Stomach (tissue), 19 donors: ENCODE measurements at places on chromosomes 5 and 9.

DNA sequence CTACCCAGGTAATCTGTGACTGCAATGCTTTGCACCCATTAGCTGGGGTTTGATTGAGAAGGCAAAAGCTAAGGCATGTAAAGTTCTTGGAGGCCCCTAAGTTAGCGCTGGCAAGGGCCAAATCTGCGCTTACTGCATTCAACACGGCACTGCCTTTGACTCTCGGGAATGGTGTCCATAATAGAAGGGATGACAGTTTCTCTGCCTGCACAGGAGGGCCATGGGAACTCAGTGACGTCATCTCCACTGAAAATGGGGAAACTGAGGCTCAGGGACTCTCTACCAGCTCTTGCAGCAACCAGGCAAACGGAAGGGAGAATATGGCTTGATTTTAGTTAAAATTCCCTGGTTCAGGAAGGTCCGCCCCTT, 487 bp downstream of the SPATA24 start:
- no peak for DNase-seq

GRCh38 chr5:61600945-61601511, 269.0 kb downstream of the ZSWIM6 start:
- peak; percentile 47 for DNase-seq

- DNase-seq, result no peak
Observed at GRCh38 chr5:123578390-123578789, 66.4 kb downstream of the CSNK1G3 start.

- DNase-seq, result peak; percentile 23
Observed at GRCh38 chr5:19855453-19855852, 132.5 kb downstream of the CDH18 start.

DNA sequence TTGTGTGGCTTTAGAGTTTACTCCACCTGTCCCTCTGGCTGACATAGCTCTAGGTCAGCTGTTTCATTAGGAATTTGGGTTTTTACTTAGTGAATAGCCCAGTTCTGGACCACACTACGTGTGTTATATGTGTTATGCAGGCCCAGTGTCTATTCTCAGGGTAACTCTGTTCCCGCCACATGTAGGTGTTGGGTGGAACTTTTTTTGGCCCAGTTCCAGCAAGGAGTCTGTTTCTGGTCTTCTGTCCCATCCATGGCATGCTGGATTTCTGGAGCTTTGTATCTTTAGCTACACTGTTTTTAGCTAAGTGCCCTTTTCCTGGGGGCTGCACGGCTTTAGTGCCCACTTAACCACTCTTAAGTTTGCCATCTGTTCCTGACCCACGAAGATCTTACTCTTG, 15.5 kb downstream of the RMI1 start:
- DNase-seq, result peak; percentile 16

DNA sequence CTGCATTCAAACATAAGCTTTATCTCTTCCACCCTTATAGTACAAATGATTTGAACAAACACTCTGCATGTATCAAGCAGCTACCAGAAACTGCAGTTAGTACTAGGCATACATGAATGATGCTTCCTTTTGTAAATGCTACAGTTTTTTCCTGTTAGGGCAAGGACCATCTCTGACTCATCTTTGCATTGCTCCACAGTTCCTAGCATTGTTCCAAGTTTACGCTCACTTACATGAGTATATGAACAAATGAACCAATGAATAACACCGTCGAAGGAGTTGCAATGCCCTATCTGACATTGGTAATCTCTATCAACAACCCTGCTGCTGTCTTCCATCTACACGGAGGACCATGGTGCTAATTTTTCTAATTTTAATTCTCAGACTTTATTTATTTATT, 2.1 kb upstream of the ALDH7A1 start:
- DNase-seq, result no peak

DNA sequence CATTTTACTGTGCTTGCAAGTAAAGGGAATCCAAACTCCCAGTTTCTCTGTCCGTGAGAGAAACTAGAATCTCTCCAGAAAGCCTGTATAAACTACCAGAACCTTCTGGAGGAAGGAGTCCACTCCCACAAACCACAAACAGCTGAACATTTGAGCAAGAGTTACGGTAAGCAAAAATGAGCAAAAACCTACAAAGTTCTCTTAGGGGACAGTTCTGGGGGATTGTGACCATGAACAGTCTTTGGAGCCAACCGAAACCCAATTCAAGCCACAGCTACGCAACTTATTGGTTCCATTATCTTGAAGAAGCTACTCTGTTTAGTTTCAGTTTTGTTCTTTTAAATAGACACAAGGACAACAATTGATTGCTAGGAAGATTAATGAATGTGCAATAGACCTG, 330.6 kb downstream of the ASTN2 start:
- no peak for DNase-seq

- DNase-seq, result no peak
Observed at GRCh38 chr5:60026161-60026560, 132.6 kb upstream of the PDE4D start.

DNA sequence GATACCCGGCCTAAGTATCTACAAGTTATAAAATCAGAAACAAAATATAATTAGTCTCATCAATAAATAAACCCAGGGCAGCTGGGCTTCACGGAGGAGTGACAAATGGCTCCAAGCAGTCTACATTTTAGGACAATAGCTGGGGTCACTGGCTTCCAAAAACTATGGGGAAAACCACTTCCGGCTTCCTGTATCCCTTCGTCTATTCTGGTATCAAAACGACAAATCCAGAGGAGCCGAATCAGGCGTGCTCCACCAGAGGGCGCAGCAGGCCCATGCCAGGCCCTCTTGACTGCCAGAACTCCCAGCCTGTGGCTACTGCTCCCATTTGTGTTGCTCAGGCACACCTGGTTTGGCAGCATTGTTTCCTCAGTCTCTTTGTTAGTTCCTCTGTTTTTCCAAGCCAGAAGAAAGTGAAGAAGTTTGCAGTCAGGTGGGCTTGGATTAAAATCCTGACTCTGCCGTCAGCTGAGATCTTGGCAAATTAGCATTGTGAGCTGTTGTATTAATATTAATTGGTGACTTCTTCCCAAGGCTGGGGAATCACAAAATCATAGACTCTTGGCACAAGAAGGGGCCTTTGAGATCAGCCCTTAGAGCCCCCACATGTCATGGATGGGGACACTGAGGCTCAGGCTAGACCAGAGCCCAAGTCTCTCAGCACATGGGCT, 11.6 kb upstream of the RAB14 start:
- DNase-seq, result peak; percentile 93

DNA sequence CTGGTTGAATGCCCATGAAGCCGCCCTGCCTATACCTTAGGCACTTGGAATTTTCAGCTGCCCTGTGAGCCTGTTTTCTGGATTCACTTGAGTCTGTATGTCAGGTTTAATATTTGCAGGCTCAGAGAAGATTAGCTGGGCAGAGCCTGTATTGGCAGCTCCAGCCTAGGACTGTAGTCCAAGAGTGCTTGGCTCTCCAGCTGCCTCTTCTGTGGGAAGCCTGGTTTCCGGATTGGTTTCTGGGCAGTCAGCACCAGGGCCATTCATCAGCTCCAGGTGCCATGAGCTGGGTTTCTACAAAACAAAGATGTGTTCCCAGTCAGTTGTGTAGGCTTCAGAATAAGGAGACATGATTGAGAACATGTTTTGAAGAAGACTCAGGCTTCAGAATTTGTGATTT, 90.1 kb downstream of the ARHGAP26 start:
- DNase-seq, result no peak

GRCh38 chr5:118115791-118116190, 872.6 kb downstream of the DTWD2 start:
- DNase-seq, result no peak

DNA sequence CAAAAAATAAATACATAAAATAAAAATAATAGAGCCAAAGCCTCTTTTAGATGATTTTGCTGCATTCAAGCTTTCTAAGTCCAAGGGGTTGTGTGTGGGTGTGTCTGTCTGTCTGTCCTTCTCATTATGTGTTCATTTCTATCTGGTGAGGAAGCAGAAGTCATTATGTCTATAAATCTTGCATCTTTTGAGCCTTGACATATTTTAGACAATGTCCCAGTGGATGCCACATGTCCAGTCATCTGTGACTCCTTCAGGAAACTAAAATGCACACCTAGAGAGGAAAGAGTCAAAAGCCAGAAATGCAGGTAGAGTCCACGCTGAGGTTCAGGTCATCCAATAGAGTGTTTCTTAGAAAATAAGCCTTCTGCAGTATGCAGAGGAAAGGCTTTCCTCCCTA, 80.9 kb downstream of the GALNT10 start:
- no peak for DNase-seq

DNA sequence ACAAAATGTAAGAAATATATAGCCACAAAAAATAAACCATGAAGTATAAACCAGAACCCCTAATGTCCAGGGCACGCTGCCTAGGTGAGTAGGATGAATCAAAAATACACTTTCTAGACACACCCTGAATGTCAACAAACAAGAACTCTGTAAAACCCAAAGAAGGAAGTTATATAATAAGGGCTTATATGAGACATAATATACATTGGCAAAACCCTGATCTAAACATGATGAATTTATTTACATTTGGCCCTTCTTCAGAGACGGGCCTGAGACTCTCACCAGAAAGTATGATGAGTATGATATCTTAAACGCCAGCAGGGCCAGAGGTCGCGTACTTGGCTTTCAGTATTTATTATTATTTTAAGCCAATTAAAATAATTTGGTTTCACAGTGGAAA, 125.1 kb upstream of the FST start:
- DNase-seq, result no peak

DNA sequence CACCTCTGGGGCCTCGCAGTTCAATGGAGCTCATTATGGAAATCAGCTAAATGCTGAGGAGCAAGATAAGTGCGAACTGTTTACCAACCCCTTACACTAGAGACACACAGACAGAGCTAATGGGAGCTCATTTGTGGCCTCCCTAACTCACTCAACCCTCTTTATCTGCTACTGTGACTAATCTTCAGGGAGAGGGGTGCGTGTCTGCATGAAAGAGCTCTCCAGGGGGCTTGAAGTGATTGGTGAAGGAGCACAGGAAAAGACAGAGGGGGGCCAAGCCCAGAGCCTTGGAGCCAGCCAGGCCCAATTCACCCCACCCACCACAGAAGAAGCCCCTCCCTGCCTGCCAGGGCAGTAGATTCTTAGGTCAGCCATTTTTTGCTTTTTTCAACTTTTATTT, 466.8 kb upstream of the BRINP1 start:
- DNase-seq, result no peak

DNA sequence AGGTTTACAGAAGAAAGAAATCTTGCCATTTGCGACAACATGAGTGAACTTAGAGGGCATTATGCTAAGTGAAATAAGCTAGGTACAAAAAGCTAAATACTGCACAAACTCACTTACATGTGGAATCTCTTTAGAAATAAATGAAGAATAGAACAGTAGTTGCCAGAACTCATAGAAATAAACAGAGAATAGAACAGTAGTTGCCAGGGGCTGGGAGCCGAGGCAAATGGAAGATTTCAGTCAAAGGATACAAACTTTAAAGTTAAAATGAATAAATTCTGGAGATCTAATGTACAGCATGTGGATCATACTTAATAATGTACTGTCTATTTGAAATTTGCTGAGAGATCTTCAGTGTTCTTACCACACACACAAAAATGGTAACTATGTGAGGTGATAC, 63.4 kb downstream of the FAM81B start:
- DNase-seq, result no peak

DNA sequence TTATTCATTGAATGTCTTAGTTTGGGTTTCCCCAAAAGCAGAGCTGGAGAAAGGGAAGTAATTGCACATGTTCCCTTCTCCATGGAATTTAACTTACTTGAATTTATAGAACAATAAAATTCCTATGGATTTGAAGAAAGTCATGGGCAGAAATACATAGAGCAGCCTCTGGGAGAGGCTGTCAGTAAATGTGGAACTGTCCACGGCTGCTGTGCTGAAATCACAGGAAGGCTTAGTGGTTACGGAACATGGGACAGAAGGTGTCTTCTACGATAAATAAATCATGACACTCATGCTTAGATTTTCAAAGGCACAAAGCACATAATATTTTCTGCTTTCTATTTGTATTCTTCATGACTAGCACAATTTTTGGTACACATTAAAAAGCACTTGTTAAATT, 440.6 kb upstream of the IZUMO3 start:
- DNase-seq, result no peak

DNA sequence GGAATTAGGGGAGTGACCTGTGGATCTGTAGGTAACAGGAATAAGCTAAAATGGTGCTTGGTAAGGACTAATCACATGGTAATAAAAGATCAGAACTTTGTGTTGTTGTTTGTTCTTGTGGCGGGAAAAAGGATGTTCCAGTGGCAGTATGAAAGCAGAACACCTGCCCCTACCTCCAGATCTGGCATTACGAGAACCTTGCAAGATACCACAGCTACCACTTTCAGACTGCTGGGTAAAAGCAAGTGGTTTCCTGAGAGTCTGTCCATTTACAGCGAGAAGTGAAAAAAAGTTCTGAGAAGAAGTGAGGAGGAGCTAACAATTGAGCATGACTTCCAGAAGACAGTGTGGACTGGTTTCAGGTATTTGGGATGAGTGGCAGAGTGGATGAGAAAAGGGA, 252.5 kb downstream of the TLE4 start:
- DNase-seq, result no peak

DNA sequence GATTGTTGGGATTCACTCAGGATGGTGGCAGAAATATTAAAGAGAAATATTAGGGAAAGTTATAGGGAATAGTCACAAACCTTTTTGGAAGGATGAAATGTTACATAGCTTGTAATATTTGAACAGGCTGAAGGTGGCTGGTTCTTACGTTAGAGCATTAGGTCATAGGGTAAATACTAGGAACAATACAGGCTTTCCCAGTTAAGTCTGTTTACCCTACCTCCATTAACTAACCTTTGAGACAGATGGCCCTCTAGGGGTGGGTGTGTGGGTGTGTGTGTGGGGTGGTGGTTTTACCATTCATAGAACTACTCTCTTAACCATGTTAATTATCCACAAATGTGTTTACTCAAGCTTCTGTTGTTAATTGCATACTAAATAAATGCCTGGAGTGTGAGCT, 94.3 kb upstream of the STK32A start:
- peak; percentile 80 for DNase-seq

GRCh38 chr9:3662671-3663070, 136.9 kb upstream of the RFX3 start:
- no peak for DNase-seq

DNA sequence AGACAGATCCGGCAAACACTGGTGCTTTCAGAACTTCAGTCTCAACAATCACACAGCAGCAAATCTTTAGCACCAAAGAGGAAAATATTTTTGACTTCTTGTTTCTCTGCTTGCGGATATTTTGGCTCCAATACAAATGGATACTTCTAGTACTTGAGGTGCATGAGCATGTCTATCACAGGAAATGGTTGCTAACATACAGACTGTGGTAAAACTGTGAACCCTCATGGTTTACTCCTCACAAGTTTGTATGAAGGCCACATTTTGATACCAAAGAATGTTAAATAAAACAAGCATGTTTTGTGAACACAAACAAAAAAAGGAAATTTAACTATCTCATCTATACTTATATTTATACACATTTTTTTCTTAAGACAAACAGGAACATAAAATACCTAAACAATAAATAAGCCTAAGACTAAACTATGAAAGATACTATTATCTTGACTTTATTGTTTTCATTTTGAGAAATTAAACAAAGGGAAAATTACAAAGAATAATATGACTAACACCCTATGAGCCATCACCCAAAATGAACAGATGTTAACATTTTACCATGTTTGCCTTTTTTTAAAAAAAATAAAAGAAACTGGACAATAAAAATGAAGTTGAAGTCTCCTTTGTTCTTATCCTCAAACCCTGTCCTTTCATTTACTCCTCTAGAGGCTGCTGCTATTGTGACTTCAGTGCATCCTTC, 135.0 kb upstream of the LHFPL2 start:
- no peak for DNase-seq

- DNase-seq, result no peak
Observed at GRCh38 chr9:129864991-129865647, 29.9 kb downstream of the USP20 start.

GRCh38 chr9:38092656-38093055, 23.6 kb upstream of the SHB start:
- no peak for DNase-seq
